Posterior cingulate gyrus (tissue), 11 donors: ENCODE measurements at places on chromosomes 2 and 18.

DNA sequence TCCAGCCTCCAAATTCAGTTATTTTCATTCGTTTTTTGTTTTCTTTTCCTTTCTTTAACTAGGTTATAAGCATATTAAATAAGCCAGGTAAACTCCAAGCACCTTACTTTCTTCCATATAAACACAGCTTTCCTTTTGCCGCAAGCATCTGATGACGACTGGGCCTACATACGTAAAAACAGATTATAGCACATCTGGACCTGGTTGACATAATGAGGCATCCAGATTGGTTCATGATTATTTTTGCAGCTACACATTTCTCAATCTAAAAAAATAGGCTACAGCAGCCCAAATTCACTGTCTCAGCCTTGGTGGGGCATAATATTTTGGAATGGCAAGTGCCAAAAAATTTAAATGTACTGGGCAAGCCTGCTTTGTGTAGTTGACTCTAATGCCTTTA is 7.7 kb downstream of the CYP1B1 start:
- no peak for DNase-seq

DNA sequence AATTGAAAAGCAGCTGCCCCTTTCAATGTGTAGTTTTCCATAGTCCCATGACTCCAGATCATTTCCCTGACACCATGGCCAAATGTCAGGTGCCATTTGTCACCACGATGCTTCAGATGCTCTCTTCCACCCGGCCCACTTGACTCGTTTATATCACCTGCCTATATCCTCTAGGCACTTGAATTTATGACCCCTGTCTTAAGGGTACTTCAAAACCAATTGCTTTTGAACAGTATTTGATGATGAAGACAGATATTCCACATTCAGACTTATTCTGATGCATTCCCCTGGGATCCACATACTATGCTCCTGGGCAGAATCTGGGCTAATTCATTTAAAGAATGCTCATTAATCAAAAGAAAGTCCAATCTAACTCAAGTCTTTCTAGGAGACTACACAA is 16.9 kb upstream of the RHBDD1 start:
- no peak for DNase-seq

- no peak for DNase-seq
Measured at GRCh38 chr18:49247781-49248180, 212.7 kb downstream of the DYM start.

- no peak for DNase-seq
Measured at GRCh38 chr2:12606472-12607000, 110.2 kb upstream of the TRIB2 start.

DNA sequence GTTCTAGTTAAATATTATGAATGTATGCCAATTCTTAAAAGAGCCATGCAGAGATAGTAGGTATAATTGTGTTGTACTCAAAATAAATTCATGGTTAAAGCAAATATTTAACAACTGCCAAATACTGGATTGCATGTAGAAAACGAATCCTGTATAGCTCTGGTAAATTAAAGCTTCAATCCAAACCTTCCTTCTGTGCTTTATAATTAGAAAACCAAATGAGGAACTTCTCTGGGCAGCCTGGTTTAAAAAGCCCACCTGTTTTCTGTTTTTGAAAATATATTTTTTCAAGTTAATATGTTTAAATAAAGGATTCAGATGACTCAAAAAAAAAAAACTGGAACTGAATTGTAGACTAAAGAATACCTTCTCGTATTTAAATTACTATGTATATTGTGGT is 48.3 kb upstream of the ITGA4 start:
- DNase-seq: no peak

- no peak for DNase-seq
Measured at GRCh38 chr2:28038722-28039121, 148.2 kb downstream of the BABAM2 start.

- DNase-seq: peak; percentile 68
Measured at GRCh38 chr2:25228848-25229278, 60.5 kb upstream of the POMC start.

- DNase-seq: no peak
Measured at GRCh38 chr2:68320118-68320641, 431 bp upstream of the CNRIP1 start.

GRCh38 chr2:10071595-10071994 is 8.6 kb downstream of the CYS1 start:
- no peak for DNase-seq

GRCh38 chr2:118687698-118688097 is 159.8 kb downstream of the EN1 start:
- no peak for DNase-seq

GRCh38 chr2:48199070-48199469 is 292.8 kb upstream of the FBXO11 start:
- DNase-seq: no peak

DNA sequence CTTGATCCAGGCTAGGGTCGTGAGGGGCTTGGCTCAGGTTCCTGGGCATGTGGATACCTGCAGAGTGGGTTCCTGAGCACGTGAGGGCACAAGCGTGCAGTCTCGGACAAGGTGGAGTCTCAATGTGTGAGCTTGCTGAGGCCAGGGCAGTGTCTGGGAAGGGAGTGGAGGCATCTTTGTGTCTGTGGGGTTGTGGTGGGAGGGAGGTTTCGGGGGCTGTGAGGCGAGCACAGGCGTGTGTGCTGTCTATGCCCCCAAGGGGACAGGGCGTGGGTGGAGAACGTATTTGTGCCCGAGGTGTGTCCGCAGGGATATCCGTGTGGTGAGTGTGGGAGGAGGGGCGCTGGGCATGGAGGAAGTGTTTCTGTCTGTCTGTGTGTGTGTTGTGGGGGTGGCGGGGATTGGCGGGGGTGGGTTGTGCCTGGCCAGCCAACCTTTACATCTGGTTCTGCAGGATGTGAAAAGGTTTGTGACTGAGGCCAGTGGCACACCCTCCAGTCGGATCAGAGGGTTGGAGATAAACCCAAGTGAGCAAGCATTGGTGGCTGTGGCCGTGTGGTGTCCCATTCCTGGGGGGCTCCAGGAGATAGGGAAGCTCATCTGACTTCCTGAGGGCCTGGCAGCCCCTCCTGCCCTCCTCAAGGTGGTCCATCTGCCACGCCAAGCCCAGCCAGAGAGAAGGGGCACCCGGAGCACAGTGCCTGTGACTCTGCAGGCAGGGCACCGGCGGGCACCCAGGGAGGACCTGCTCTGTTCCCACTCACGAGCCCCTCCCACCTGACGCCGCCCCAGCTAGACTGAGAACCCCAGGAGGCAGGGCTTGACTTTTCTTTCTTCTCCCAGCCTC is 57.1 kb downstream of the ZFP36L2 start:
- no peak for DNase-seq

- DNase-seq: no peak
Measured at GRCh38 chr2:42921147-42921520, 128.8 kb upstream of the HAAO start.

DNA sequence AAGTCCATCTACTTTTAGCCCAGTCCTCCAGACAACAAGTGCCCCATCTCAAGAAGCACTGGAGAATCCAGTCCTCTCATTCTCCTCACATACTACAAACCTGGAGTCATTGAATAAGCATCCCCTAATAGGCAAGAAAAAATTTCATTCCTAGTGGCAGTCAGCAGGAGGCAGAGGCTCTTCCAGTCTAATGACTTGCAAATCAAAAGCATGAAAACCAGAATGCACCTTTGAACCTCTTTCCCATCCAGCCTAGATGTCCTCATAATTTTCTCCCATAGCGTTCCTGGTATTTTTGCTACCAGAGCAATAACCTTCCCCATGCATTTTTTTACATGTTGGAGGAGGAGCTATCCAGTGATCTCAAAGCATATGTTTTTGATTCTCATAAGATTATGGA is 252.6 kb downstream of the TTC32 start:
- DNase-seq: no peak

- DNase-seq: no peak
Measured at GRCh38 chr18:33355756-33356155, 84.8 kb downstream of the CCDC178 start.

DNA sequence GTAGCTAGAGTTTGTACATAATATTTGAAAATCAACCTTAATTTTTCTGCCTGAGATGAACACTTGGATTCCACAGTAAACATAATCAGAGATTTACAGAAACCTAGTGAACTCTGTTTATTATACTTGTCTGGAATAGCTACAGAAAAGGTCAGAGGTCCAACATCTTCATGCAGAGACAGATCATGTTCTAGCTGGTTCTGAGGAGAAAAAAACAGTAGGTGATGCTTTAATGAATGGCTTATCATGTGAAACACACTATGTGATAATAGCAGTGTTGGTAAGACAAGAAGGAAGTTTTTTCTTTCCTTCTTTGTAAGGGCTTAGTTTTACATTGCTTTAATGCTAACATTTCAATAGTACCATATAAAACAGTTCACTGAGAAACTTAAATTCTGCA is 846.4 kb upstream of the ZEB2 start:
- DNase-seq: no peak

DNA sequence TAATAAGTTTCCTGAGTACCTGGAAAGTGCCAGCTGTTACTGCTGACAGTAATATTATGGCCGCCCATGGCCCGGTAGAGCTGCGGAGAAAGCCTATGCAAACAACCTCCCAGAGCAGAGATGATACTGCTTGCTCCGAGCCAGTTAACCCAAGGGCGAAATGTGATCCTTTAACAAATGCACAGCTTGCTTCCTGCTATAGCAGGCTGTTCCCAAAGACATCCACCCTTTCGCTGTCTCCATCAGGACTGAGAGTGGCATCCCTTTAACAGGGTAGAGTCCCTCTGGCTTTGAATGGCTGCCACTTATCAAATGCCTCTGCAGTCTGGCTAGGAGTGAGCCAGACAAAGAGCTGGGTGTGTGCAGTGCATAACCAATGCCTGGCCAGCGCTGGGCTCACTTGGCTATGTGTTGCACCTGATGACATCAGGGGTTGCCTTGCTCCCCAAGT is 69.7 kb upstream of the DAPL1 start:
- DNase-seq: no peak

- DNase-seq: no peak
Measured at GRCh38 chr2:222837643-222838056, 23.2 kb upstream of the ACSL3 start.

GRCh38 chr18:44850001-44850400 is 169.3 kb downstream of the SETBP1 start:
- no peak for DNase-seq

GRCh38 chr2:197108758-197109157 is 182.3 kb upstream of the PGAP1 start:
- DNase-seq: no peak

DNA sequence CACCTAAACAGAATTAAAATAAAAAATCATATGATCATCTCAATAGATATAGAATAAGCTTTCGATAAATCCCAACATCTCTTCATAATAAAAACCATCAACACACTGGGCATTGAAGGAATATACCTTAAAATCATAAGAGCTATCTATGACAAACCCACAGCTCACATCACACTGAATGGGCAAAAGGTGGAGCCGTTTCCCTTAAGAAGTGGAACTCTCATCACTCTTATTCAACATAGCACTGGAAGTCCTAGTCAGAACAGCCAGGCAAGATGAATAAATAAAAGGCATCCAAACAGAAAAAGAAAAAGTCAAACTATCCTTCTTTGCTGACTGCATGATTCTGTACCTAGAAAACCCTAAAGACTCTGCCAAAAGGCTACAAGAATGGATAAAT is 510.3 kb downstream of the ZNF804A start:
- DNase-seq: no peak

GRCh38 chr2:133240491-133241223 is 327.6 kb downstream of the NCKAP5 start:
- DNase-seq: no peak

- DNase-seq: no peak
Measured at GRCh38 chr2:175350105-175350504, 168.6 kb upstream of the ATP5MC3 start.

DNA sequence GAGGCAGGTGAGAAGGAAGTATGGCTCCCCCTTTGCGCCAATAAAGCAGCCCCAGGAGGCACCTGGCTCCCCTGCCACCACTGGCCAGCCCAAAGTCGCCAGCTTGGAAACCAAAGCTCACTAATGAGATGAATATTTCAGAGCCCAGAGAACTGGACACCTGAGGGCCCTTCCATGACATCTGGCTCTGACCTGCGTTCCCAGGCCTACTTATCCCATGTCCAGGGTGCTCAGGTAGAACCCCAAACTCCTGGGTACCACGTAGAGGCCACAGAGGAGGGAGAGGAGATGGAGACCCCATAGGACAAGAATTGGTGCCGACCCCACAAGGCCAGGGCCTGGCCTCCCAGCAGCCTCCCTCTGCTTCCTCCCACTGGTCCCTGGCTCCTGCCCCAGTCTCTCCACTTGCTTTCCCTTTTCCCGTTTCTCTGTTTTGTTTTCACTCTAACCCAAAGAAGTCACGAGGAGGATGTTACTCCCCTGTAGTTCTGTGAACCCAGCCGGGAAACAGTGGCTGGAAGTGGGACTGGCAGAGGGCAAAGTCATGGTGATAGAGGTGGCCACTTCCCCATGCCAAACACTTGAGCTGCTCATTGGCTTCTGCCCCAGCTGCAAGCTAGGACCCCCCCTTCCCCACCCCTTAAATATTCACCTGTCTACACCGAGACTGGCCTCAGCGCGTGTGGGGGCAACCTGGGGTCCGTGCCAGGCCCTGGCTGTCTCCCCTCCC is 820 bp downstream of the TMBIM1 start:
- DNase-seq: no peak

DNA sequence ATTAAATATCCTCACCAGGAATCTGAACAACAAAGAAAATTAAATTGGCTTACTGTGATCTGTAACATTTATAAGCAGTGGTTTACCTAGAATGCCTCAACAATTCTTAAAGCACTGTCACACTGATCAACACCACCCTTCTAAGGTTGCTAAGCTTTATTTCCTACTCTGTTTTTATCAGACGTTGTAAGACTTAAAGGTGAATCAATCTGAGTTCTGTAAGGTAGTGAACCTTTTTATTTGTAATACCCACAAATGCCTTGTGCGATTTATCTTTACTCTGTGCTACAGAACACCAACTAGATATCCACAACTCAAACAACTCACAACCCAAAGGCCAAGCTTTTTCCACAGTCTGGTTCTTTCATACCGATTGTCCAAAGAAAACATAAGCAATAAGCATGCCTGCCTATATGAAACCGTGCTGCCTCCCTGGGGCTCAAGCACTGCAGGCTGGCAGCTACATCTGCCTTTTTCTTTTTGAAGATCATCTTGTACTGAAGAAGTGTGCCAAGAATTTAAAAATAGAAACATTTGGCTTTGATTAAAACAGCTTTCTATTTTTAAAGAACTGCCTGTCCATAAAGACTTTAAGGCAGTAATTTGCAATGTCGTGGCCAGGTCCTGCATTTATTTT is 490.7 kb downstream of the NUP35 start:
- DNase-seq: no peak

- DNase-seq: no peak
Measured at GRCh38 chr2:59077026-59077725, 836.1 kb upstream of the FANCL start.

DNA sequence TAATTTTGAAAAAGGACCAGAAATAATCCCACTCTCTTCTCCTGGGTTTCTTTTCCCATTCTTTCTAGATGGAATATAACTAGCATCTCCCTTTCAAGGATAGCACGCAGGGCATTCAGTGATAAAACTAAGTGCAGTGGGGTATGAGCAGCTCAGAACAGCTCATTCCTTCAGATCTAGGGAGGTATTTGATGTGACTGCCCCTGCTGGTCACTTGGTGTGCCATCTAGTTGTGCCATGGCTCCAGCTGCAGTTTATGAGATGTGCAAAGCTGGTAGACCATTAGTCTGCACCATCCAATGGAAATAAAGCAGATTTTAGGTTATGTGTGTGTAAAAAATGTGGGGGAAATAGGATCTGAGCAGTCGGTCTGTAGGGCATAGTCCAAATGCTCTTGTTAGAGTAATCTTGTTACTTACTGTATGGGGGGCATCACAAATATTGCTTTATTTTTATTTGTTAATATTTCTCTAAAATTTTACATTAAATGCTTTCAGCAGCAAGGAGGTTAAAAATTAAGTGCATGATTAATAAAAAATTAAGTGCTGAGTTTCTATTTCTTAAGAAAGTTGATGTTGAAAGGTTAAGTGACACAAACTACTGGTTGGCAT is 38.9 kb downstream of the CTAGE1 start:
- no peak for DNase-seq
